ENCODE measurements at places on chromosomes 2 and 18.

- no peak for DNase-seq
Observed at GRCh38 chr18:50622865-50623393, 63.0 kb downstream of the MAPK4 start.

DNA sequence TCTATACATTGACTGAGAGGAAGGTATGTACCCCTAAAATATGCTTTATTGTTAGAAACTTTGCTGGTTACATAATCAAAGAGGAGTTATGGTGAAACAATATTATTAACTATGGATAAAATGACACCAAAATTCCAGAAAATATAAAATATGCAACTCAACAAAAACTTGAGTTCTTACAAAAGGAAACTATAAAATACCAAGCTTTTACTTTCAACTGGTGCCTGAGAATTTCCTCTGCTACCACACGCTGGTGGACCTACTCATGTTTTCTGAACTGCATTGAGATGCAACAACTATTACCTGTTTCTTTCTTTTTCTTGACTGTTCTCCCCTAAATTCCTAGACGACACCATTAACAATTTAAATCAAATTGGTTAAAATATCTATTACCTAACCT, 8.2 kb upstream of the NFE2L2 start:
- no peak for DNase-seq

- no peak for DNase-seq
Observed at GRCh38 chr2:137173463-137173862, 408.1 kb downstream of the THSD7B start.

GRCh38 chr2:96788442-96789244, 27.4 kb upstream of the CNNM3 start:
- no peak for DNase-seq

DNA sequence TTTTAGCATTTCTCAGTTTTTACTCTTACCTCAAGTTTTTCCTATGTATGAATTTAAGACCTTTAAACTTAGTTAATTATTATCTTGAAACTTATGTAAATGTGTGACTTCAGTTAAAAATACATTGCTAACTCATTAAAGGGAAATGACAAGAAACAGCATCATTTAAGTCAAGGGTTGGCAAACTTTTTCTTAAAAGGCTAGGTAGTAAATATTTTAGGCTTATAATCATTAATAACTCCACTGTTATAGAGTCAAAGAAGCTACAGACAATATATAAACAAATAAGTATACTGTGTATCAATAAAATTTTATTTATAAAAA, 259.7 kb upstream of the RBMS1 start:
- no peak for DNase-seq

DNA sequence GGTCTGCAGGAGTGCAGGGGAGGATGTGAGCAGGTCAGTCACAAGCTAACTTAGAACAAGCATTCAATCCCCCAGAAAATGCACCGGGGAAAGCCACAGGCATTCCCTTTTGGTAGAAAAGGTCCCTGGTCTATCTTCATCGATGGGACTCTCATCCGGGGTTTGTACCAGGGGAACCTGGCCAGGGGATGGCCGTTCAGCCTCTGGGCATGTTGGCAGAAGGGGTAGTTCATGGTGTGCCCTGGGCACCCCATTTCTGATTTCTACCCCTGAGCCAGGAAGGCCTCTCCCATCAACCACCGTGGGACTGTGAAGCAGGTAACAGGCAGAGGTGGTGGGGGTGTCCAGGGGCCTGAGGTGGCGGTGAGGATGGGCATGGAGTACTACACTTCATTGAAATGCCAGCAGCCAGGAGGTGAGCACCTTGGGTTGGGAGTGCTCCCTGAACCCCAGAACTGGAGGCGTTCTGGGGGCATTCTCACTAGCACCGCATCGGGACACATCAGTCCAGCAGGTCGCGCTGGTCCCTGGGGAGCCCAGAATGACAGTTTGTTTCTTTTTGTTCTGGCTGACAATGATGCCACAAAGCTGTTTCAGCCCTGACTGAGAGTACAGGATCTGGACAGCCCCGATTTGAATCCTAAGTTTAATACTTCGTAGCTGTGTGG, 172.3 kb downstream of the SMAD7 start:
- DNase-seq, result no peak

GRCh38 chr2:191696966-191697365, 19.0 kb downstream of the NABP1 start:
- DNase-seq, result no peak

GRCh38 chr2:145221516-145221915, 701.6 kb upstream of the ZEB2 start:
- no peak for DNase-seq

GRCh38 chr2:237064203-237065070, 21.3 kb upstream of the COPS8 start:
- no peak for DNase-seq

DNA sequence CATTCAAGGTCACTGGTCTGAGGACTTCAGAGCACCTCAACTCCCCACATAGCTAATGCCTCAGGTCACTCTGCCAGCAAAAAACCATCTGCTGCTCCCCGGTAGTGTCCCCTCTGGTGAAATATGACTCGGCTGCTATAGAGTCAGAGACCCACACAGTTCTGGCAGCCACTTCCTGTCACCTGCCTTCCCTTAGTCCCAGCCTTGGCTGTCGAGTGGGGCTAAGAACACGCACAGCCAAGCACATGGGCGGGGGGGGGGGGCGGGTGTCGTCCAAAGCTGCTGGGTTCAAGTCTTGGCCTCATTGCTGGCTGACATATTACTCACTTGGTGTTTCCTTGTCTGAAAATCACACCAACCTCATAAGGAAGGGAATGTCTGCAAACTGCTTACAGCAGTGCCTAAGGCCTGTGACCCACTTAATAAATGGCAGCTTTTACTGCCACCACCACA, 37.5 kb downstream of the POLR1A start:
- DNase-seq, result peak; percentile 24

- no peak for DNase-seq
Observed at GRCh38 chr2:78264130-78264529, 742.0 kb upstream of the LRRTM4 start.

DNA sequence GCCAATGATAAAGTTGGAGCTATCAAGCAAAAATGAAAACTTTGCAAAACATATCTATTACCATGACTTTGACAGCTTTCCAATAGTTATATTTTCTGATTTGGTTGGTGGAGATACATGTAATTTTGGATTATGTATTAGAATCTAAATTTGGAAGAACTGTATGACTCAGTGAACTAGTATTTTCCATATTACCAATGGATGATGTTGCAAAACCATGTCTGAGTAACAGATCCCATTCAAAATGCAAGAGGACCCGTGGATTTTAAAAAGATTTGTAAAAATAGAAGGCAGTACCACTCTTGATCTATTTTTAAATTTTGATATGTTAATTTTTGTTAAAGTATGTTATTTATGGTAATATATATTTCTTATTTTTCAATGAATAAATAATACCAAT, 83.0 kb downstream of the TAF4B start:
- no peak for DNase-seq

Measured in stimulated activated CD8-positive, alpha-beta memory T cell treated with anti-CD3 and anti-CD28 coated beads, Interleukin-4, amount 100 ng/mL, for 4 hours (primary cell).